Activated CD4-positive, CD25-positive, alpha-beta regulatory T cell treated with anti-CD3 and anti-CD28 coated beads, Interleukin-2, amount 50 U/mL, for 24 hours (primary cell): ENCODE measurements at places on chromosomes 7 and 10.

GRCh38 chr7:55140941-55141278, 122.1 kb downstream of the EGFR start:
- ATAC-seq: no peak

GRCh38 chr7:38274486-38274885, 1.1 kb upstream of the TARP start:
- ATAC-seq: no peak

DNA sequence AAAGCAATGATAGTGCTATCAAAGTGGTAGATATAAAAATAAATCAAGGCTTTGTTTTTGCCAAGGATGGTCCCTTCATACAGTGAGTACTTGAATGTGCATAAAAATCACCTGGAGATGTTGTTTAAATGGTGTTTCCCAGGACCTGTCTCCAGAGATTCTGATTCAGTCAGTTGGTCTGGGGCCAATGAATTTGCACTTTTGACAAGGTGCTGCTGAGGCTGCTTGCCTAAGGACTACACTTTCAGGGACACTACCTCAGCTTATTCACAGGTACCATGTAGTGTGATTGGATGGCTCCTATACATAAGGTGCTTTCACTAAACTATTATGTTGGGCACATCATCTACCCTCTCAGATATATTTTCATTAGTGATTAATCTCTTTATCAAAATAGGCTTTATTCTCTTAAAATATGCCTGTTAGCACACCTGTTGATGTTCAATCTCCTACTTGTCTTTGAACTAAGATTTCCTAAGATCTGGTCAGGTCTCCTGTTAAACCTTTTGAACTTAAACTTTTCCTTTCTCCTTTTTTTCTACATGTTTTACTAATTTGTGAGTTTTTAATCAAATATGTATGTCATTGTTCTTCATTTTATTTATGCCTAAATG, 24.3 kb downstream of the CAPZA2 start:
- ATAC-seq: no peak

DNA sequence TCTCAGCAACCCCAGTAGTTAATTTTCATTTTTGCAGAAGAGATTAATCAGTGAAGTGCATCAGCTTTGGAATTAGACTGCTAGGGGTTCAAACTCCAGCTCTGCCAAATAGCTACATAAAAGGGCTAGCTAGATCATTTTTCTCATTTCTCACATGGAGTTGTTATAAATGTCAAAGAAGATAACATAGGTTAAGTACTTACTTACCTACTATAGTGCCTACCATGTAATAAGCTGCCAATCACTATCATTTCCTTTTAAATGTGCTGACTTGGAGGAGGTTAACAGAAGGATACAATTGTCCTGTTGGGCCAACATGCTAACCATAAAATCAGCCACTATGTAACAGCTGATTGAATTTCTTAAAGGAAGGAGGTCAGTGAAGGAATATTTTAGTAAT, 40.7 kb downstream of the KDM7A start:
- no peak for ATAC-seq

- ATAC-seq: no peak
Measured at GRCh38 chr7:25481891-25482290, 253.6 kb upstream of the NPVF start.

DNA sequence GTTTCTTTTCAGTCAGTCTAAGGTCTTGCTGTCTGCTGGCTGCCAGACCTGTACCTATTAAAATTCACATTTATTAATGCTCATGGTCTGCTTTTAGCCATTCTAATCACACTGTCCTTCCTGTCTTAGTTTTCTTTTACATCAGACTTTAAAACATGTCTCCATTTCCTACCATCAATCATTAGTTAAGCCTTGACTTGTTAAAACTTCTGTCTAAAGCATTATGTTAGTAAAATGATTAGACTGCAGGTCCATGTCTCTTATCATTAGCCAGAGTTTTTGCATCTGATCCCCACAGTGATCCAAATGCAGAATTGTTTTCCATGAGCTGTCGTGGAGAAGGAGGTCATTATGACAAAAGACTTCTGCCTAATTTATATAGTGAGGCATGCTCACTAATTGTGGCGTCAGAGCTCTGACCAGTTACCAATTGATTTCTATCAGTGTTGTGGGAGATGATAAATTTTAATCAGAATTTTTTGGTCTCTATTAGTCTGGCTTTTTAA, 226.5 kb downstream of the DKK1 start:
- no peak for ATAC-seq

DNA sequence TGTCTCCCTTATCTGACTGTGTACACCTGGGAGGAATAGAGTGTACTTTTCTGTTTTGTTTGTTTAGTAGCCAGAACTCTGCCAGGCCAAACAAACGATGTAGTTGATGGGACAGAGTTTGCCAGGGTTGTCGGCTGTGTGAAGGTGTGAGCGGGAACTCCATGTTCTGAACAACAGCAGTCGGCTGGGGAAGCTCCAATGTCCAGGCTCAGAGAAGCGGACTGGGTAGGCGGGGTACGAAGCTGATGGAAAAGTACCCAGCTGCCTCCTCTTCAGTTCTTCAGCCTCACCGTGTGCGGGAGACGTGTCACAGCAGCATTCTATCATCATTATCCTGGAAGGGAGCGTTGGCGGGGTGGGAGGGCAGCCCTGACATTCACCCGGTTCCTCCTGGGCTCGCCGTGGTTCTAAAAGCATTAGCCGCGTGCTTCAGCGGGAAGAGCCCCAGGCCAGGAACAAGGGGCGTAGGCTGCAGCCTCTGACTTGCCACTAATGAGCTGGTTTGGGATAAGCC, 52.9 kb downstream of the PFKFB3 start:
- no peak for ATAC-seq

DNA sequence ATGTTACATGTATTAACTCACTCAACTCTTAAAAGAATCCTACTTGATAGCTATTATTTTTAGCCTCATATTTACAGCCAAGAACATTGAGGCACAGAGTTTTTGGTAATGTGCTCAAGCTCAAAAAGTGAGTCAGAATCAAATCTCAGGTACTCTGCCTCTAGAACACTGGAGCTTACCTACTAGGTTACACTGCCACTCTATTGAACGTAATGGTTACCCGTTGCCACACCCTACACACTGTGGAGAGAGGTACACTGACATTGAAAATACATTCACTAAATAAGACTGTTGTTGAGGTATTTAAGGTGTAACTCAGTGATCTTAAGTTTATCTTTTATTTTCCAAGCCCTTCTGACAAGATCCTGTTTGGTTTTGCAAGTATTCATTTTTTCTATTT, 17.9 kb downstream of the SLC26A3 start:
- ATAC-seq: no peak

DNA sequence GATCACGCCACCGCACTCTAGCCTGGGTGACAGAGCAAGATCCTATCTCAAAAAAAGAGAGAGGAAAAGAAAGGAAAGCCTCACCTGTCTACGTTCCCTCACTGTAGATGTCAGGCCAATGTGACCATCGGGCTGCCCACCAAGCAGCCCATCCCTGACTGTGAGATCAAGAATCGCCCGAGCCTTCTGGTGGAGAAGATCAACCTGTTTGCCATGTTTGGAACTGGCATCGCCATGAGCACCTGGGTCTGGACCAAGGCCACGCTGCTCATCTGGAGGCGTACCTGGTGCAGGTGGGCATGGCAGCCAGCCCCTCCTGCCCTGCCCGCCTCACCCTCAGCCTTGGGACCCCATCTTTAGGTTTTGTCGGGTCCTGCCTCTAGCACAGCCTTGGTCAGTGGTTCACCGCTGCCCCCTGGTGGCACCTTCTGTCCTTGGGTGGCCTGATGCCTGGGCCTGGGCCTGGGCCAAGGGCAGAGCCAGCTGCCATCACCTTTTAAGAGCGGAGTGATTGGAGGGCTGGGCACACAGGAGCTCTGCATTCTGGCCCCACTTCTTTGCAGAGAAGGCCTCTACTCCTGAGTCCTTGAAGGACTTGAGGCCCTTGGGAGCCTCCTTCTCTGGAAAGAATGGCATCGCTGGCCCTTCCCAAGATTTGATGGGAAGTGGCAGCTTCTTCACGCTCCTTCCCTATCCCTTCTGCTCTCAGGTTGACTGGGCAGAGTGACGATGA, 14.4 kb upstream of the AHCYL2 start:
- ATAC-seq: peak; percentile 67

GRCh38 chr10:113616244-113617074, 47.4 kb downstream of the NRAP start:
- no peak for ATAC-seq

GRCh38 chr7:27546610-27547009, 116.1 kb downstream of the HIBADH start:
- ATAC-seq: no peak

DNA sequence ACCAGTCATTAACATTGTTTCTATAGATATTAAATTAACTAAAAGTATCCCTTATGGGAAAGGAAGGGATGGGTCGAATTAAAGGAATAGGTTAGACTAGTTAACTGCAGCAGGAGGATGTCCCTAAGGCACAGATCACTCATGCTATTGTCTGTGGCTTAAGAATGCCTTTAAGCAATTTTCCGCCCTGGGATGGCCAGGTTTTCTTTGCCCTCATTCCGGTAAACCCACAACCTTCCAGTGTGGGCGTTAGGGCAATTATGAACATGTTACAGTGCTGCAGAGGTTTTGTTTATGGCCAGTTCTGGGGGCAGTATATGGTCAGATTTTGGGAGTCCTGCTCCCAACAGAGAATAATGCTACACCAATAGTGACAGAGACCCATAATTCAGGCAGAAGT, 139.3 kb upstream of the CDK13 start:
- no peak for ATAC-seq

DNA sequence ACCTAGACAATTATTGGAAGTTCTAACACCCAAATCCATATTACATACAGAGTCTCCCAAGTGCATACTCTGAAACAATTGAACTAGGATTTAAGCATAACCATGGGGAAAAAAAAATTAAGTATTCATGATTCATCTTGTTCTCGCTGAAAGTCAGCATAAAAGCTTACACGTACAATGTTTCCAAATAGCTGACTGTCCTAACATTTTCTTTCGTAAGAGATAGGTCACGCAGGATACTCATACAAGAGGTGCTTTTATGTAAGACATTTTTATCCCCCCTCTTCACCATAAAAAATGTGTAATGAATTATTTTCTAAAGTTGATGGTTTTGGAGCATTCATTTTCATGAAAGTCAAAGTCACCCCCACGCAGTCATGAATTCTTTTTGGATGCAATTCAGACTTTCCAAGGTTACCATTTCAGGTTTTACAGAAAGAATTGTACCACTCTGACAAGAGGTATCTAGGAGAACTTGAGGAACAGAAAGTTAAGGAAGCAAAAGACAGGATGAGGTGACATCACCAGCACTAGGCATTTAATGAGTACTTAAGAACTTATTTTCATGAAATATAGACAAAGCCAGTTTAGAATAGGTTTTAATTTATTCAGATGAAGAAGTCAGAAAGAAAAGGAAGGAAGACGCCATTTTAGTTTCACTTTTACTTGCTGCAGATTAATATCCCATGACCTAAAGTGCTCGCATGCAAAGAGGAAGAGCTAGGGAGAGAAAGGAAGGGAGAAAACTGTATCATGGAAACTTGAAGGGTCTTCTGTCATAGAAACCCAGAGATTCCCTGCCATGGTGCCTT, 55.8 kb downstream of the TMEM26 start:
- ATAC-seq: no peak

GRCh38 chr7:106049139-106049752, 62.9 kb downstream of the SYPL1 start:
- no peak for ATAC-seq

- ATAC-seq: no peak
Measured at GRCh38 chr10:86922553-86922961, 34.9 kb downstream of the MMRN2 start.

- ATAC-seq: no peak
Measured at GRCh38 chr10:43336061-43336460, 35.4 kb upstream of the FXYD4 start.

- no peak for ATAC-seq
Measured at GRCh38 chr10:6909905-6910560, 330.0 kb upstream of the PRKCQ start.

DNA sequence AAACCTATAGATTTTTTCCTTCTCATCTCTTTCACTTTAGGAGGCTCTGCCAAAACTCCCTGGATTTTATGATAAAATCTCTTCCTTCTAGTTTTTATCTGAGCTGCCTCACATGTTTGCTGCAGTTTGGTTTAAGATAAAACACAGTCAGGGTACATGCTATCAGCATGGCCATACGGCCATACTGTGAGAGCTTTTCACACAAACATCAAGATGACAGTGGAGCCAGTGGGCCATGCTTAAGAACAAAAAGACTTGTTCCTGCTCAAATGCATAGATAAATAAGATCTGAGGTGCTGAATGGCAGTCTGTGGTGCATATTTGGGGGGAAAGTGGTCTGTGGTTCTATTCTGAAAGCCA, 91.0 kb downstream of the ELMO1 start:
- ATAC-seq: no peak

GRCh38 chr7:83832009-83832408, 183.1 kb upstream of the SEMA3E start:
- ATAC-seq: no peak

DNA sequence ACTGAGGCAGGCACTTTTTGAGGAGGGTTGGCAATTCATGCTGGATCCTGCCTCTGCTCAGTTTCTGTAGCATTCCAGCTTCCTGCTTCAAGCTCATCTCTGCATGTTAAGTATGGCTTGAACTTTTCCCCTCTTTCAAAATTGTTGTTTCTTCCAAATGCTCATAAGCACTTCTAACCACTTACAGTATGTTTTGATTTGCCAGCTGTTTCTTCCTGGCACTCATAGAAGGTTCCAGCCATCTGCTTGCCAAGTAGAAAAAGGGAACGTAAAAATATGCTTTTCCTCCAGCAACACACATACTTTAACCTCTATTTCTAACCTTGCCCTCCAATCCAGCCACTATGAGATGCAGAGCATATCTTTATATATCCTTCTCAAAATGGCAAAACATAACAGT, 692.6 kb upstream of the COBL start:
- ATAC-seq: no peak

DNA sequence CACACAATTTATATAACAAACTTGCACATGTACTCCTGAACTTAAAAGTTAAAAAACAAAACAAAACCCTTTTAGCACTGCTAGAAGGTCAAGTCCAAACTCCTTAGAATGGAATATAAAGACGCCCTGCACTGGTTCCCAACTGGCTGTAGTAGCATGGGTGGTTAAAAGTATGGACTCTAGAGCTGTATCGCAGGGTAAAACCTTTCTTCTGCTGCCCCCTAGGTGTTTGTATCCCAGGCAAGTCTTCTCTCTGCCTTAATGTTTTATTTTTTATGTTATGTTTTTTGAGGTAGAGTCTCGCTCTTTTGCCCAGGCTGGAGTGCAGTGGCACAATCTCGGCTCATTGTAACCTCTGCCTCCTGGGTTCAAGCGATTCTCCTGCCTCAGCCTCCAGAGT, 35.2 kb downstream of the LSMEM1 start:
- no peak for ATAC-seq

DNA sequence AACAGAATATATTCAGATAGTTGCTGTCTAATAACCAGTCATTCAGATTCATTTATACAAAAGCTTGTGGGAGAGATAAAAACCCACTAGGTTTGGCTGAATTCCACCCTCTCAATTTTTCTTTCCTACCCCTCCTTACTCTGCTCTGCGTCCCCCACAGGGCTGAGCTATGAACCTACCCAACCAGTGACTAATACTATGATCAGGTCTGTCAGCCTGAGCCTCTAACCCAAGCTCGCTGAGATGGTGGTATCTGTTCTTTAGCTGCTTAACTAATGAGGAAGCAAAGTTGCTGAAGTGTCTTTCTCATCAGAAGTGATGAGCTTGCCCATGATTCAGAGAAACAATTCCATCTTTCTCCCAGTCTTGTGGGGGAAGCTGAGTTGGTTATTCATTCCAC, 248.7 kb upstream of the GPR26 start:
- ATAC-seq: no peak
